ENCODE measurements at places on chromosomes 7 and 10.

- DNase-seq, result no peak
Observed at GRCh38 chr10:47054974-47055373, 143.7 kb downstream of the PTPN20 start.

DNA sequence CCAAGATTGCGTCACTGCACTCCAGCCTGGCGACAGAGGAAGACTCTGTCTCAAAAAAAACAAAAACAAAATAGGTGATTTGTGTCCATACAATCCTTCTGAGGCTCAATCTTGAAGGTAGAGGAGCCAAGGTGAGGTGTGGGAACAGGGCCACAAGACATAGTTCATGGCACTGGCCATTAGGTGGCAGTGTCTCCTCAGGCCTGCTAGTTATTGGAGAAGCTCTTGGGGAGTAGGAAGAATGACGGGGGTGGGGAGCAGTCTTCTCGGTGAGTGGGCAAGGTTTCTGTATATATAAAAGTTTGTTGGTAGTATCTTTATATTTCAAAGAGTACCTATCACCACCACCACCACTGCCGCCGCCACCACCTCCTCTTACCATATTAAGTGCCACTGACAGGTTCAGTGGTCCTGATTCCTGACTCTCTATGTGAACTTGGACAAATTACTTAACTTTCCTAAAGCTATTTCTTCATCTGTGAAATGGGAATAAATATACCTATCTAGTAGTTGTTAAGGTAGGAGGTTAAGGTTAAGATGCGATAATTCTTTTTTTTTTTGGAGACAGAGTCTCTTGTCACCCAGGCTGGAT is 24.0 kb downstream of the CCSER2 start:
- peak; percentile 67 for DNase-seq

DNA sequence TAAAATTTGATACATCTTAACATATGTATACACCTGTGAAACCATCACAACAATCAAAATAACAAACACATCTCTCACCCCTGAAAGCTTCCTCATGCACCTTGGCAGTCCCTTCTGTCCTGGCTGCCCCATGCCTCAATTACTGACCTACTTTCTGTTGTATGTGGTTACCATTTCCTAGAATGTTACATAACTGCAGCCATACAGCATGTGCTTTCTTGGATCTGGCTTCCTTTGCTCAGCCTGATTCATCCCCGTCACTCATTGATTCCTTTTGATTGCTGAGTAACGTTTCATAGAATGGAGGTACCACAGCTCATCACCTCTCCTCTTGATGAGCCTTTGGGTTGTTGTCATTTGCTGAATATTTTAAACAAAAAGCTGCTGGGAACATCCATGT is 165.3 kb downstream of the CELF2 start:
- DNase-seq, result no peak

DNA sequence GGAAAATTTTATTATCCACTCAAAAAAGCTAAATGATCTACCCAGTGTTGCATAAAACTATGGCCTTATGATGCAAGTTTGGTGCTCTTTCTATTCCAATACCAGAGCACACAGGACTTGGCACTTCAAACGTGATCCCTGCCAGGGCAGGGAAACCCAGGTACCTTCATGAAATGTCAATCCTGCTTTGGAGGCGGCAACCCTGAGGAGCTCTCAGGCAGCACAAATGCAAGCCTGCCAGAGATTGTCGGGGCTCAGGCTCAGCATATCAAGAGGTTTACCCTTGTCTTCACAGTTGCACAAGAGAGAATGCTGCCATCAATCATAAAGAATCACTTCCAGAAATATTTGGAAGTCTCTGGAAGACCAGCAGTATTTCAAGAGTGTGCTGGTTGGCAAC is 151.5 kb downstream of the GLI3 start:
- no peak for DNase-seq

GRCh38 chr10:84088626-84089025 is 50.7 kb upstream of the GHITM start:
- no peak for DNase-seq

GRCh38 chr10:30072068-30072467 is 12.7 kb upstream of the JCAD start:
- no peak for DNase-seq

DNA sequence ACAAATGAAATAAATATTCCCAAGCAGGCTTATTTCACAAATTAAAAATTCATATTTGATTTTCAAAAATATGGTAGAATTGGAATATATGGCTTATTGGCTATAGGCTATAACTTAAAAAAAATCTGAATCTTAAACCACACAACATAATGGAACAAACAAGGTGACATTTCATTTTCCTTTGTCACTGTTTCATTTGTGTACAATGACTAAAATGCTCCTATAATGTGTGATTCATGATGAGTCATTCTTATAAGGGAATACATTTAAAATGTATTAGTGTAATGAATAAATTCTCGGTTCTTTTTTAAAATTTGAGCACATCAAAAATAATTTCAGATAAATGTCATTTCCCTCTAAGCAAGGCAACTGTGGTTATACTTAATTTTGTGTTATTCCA is 148.0 kb upstream of the ANK3 start:
- DNase-seq, result no peak

DNA sequence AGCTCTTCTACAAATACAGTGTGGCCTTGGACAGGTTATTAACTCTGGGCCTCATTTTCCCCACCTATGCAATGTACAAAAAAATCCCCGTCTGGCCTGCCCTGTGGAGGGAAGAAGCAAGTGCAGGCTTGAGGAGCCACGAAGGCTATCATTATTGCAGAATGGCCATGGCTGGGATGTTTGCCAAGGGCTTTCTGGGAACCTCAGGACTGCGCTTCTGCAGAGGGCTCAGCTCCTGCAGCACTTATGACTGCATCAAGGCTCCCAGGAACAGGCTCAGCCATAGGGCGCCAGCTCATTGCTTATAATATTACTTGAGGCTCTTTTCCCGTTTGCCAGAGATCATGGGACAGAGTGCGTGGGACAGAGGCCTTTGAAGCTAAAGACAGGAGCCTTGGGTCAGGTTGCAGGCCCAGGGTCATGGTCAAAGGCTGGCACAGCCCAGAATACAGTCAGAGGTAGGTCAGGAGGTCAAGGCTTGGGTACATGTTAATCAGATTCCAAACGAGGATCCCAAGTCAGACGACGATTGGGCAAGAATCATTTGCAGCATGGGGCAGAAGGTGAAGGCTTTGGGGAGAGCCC is 20.6 kb upstream of the C10orf105 start:
- DNase-seq, result no peak

GRCh38 chr10:53487019-53487983 is 714.7 kb upstream of the MBL2 start:
- DNase-seq, result peak; percentile 51

DNA sequence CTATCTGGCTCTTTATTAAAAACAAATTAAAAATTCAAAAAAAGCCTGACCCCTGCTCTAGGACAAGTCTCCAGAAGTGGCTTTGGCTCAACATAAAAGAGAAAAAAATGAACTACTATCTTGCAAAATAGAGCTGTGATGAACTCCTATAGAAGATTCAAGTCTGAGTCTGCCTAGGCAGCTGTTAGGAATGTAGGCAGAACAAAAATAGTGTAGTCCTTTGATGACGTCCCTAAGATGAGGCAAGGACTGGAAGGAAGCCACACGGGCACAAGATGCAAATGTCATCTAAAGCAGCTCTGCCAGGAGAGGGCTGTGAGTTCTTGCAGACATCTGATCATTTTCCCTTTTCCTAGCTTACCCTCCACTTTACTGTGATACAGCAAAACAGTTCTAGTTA is 20.5 kb downstream of the ASNS start:
- peak; percentile 82 for DNase-seq

DNA sequence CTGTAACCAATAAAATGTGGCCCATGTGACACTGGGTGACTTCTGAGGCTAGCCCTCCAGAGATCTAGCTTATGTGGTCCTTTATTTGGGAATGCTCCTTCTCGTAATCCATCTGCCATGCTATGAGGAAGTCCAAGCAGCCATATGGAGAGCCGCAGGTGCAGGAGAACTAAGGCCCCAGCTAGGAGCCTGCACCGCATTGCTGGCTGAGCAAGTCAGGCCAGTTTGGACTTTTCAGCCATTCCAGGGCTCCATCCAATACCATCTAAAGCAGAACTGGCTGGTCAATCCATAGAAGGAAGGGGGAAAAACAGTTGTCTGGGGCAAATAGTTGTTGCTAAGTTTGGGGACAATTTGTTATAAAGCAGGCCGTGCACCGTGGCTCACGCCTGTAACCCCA is 32.6 kb downstream of the KLRG2 start:
- no peak for DNase-seq

DNA sequence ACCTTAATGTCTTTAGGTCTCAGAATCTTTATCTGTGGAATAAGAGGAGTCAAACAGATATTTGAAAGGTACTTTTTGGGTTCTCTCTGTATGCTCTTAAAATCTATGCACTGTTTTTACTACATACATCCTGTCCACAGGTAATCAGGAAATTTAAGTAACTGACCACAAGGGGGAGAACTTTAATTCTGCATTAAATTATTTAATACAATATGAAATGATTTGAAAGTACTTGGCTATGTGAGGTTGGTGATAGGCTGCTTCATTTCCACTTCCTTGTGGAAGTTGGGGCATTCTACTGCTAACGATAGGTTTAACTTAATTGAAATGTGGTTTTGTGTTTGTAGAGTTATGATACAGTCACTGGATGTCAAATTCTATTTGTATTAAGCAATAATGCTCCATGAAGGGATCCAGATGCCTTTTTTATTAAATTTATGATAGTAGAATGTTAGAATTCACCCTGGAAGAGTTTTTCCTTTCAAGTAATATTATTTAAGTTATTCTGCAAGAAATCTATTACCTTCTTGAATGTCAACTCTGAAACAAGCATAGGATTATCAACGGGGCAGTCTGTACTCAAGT is 6.0 kb downstream of the TEX47 start:
- no peak for DNase-seq

- DNase-seq, result no peak
Observed at GRCh38 chr10:86795353-86795752, 38.9 kb downstream of the BMPR1A start.

DNA sequence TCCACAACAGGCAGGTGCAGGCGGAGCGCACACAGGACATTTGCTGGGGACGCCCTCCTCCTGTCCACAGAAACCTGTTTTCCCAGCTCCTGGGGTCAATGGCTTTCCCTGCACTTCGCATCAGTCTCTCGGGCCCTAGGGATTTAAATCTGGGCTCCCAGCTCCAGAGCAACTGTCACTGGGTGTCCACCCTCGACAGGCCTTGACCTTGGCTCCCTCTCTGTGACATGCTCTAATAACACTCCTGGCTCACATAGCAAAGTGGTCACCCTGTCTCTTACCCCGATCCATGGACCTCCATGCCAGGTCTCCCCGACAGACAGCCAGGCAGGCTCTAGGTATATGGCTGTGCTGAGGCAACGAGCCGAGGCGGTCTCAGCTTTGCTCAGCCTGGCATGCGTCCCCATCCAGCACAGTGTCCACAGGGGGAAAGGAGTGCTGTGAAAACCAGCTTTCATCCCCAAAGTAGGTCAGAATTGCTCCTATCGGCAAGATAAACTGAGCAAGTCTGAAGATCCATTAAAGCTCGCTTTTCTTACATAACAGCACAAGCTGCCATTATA is 195.6 kb downstream of the TNS3 start:
- DNase-seq, result peak; percentile 26

DNA sequence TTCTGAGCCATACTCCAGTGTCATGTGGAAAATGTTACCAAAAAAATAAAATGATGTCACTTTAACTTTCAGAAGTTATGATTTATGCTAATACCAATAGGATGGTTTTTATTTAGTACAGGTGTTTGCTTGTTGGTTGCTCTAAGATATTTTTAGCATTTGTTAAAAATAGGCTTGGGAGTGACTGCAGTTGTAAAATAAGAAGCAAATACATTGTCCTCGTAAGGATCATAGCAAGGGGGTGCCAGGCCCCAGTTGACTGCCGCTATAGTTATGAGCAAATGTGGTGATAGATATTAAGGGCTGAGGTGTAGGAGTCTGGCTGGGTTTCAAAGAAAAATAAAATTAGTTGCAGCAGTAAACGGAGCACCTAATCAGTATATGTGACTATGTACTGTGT is 354.4 kb upstream of the BMPER start:
- DNase-seq, result no peak

DNA sequence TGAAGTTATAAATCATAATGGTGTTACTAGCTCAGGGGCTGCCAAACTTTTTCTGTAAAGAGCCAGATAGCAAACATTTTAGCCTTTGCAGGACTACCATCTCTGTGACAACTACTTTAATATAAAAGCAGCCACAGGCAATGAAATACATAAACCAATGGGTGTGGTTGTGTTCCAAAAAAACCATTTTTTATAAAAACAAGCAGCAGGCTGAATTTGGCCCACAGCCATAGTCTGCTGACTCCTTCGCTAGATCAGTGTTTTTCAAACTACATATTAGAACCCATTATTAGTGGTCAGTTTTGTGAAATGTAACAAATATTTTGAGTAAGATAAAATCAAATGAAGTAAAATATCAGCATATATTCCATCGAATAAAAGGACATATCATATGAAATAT is 13.6 kb downstream of the GNG11 start:
- peak; percentile 65 for DNase-seq

All from sigmoid colon (tissue), 7 donors.